ENCODE measurements at places on chromosomes 16 and 17.
A peak's percentile ranks its signal among the peaks of the same experiment; 100 is the strongest.

- DNase-seq, result no peak
Observed at GRCh38 chr17:21397341-21398190, 21.4 kb downstream of the KCNJ12 start.

DNA sequence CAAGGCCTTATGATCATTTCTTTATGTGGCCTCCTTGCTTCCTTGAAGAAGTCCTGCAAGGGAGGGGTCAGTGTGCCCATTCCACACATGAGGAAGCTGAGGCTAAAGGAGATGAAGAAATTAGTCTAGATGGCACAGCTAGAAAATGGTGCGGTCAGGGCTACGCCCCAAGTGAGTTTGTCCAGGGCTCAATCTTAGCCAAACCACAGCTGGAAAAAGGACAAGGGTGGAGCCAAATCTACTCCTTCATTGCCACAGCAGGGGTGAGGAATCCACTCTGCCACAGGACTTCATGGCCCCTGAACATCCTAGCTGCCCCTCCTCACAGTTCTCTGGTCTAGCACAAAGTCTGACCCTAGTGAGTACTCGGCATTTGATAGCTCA lies 16.2 kb downstream of the BEAN1 start:
- no peak for DNase-seq

- no peak for DNase-seq
Observed at GRCh38 chr16:70747703-70748631, 53.0 kb downstream of the VAC14 start.

GRCh38 chr17:81416612-81417011 lies 21.4 kb downstream of the BAHCC1 start:
- DNase-seq, result no peak

DNA sequence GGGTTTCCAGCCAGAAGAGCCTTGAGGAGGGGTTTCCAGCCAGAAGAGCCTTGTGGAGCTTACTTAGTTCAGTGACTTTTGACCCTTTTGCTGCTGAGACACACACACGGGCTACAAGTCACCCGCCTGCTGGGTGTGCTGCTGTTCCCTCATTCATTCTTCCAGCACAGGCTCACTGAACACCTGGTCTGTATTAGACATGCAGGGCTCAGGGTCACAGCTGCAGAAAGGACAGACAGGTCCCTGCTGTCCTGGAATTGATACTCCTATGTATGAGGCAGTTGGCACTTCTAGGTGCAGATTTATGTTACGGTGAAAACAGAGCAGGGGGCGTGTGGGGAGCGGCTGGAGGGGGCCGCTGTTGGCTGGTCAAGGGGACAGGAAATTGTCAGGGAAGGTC lies 6.8 kb downstream of the CACNG4 start:
- no peak for DNase-seq

DNA sequence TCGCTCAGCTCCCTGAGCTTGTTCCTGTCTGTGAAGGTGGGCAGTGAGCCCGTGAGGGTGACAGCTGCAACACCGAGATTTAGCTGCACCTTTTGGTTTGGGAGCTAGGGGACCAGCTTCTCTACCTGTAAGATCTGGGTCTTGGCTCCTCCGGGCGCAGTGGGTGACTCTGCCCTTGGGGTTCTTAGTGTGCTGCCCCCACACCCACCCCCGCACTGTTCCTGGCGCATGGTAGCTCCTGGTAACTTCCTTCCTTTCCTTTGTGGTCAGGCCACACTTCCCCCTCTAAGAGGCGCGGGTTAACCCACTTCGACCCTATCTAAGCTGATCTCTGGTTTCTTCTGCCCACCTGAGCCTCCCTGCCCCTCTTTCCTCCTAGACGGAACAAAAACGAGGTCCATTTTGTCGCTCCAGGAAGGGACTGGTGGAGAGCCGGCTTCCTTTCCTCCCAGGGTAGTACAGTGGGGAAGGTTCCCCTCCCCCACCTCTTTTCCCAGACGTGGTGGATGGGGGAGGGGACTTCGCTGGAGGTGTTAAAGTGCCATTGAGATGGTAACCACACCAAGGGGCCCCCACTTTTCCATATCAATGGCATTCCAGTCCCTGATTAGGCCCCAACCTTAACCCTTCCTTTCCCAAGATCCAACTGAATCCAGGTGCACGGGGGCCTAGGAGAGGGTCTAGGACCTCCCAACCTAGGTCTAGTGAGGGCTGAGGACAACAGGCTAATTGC lies 4.6 kb upstream of the CLDN9 start:
- peak; percentile 97 for DNase-seq

- no peak for DNase-seq
Observed at GRCh38 chr17:20234276-20234675, 225.1 kb downstream of the SPECC1 start.

DNA sequence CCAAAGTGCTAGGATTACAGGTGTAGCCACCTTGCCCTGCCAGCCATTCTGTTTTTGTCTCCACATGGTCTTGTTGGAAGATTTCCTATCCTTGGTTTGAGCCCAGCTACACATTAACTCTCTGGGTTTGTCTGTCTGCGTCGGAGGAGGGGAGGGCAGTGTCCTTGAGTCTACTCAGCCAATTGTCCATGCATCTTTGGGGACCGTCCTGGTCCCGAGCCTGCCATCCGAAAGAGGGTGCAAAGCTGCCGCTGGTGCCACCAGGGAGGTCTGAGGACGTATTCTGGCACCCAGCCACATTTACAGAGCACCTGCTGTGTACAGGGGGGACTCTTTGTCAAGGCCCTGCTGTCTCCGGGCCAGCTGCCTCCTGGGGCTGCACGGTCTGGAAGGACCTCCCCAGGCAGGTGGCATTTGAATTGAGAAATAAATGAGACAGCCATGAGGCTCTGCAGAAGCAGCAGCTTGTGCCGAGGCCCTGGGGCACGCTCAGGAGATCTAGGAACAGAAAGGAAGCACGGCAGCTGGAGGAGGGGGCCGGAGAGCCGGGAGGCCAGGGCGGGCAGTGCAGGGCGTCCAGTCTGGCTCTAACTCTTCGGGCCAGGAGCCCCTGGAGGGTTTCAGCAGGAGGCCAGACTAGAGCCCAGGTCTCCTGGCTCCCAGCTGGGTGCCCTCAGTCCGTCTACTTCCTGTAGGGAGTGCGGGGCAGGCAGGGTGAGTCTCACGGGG lies 1.5 kb downstream of the CYBA start:
- no peak for DNase-seq

GRCh38 chr17:32319548-32319905 lies 22.4 kb downstream of the C17orf75 start:
- peak; percentile 71 for DNase-seq

- no peak for DNase-seq
Observed at GRCh38 chr16:47604306-47604705, 143.2 kb downstream of the PHKB start.

GRCh38 chr16:25020112-25020631 lies 5.0 kb upstream of the ARHGAP17 start:
- no peak for DNase-seq

- no peak for DNase-seq
Observed at GRCh38 chr17:79941088-79942010, 94.3 kb downstream of the TBC1D16 start.

- DNase-seq, result no peak
Observed at GRCh38 chr17:27802962-27803680, 2.8 kb upstream of the NOS2 start.

DNA sequence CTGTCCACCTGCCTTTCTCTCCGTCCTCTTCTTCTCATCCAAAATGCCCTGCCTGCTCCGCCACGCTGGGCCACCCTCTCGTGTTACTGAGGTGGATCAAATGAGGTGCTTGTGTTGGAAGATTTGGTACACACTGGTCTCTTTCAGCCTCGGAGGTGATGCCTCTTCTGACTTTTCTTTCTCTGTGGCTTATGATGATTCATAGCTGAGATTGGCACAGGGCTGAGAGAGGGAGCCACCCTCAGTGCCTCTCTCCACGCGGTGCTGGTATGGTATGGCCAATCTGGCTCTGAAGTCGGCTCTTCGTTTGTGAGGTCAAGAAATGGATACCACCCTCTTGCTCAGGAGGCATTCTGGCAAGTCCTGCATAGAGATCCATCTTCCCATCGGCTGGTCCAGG lies 82.4 kb downstream of the PLCG2 start:
- DNase-seq, result no peak

DNA sequence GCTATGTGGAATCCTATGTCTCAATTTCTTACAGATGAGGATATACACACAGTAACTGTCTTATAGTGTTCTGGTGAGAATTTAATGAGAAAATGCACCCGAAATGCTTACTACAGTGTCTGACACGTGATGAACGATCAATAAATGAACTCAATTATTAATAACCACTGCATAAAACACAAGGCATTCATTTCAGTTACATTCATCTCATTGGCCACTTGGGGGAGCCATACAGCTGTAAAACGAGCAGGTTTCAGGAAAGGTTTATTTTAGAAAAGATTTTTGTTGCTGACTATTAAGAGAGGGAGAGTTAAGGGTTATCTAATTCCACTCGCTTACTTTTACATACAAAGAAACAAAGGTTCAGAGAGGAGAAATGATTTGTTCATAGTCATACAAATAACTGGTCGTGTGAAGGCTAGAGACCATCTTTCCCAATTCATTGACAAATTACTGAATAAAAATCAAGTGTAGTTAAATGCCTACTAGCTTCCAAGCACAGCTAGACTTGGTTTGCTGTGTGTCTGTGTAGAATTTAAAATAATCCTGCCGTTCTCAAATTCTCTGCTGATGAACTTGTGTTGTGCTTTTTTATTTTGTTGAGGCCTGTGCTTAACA lies 160.1 kb downstream of the MAP2K4 start:
- peak; percentile 11 for DNase-seq

Measured in iPS DF 6.9 (cell line).